SK-N-SH (cell line): ENCODE measurements at places on chromosomes 5 and 9.

DNA sequence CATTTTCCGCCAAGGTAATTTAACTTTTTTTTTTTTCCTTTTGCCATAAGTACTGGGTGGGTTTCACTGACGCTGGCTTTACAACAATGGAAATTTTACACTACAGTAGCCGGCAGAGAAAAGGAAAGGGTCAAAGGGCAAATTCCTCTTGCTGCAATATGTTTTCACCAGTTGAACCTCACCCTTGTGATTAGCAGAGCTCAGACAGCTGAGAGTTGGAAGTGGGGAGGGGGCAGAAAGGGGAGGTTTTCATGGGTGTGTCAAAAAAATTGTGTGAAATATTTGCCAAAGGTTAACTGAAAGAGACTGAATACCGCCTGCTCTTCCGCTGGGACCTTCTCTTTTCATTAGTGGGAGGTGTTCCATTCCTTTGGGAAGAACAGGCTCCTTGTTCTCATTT is 296.9 kb downstream of the ADAMTS6 start:
- no peak for DNase-seq

DNA sequence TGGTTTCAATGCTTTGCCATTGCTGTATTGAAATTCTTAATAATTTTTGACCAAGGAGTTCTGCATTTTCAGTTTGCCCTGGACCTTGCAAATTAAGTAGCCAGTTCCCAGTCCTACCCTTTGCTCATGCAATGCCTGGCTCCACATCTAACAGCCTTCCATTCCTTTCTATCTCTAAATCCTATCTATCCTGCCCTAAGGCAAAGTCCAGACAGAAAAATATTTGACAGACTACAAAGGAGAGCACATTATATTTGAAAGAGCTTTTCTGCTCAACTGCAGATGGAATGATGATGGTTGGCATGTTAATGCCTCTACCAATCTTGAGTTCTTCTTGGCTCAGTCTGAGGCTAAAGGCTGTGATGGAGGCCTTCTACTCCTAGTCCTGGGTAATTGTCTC is 15.5 kb downstream of the SLC22A4 start:
- DNase-seq = peak; percentile 32

DNA sequence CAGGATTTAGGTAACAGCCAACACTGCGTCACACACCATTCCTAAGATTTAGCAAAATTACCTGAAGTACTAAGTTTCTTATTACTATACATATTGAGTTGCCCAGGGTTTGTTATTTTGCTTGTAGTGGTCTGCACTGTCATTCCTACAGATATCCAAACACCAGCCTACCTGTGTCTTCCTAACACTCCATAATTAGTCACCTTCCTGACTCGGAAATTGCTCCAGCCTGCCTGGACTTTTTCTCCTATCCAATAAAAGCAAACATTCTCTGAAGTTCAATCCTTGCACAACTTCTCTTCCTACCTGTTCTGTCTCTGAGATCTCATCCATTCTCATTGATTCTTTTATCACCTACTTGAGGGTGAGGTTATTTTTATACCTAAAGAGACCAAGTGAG is 243.9 kb downstream of the NR2F1-AS1 start:
- no peak for DNase-seq

DNA sequence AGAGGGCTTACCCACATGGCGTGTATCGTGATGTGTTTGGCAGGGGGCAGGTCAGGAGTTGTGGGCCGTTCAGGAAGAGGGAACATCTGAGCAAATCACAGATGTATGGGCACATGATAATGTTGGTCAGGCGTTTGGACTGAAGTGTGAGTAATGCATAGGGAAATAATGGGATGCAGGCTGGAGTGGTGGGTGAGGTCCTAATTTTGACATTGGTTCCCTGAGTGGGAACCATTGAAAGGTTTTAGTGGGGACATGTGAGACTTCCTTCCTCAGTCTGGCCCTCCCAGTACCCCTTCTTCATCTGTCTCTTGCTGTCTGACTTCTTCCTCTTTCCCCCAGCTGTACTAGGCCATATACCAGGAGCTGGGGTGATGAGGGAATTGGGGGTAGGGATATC is 7.6 kb downstream of the OTULIN start:
- DNase-seq = no peak

DNA sequence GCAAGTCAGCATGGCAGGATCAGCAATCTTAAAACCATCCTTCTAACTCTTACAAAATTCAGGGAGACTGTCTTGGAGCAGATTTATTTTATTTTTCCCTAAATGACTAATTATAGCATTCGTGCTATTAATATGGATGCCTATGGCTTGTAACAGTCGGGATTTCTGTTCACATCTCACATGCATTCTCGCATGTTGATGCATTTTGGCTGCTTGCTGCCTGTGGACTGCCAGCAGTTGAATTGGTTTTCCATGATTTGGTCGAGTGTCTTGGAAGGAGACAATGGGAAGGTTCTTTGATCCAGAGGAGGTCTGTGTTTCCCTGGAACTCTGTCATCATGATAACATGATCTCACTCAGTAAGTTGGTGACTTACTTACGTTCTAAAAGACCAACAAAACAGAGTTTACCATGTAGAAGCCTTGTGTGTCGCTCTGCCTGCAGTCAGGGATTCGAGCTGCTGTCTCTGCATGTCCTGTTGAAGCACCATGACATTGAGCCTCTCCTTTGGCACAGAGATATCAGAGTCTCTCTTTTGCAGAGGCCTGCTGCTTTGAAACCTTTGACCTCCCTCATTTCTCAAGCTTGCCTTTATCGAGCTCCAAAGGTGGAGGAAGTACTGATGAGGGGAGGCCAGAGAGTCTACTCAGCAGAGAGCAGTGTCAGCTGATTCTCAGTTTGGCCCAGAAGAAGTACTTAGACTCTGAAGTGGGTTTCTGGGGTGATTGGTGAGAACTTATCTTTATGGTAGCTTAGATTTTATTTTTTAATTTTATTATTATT is 82.4 kb downstream of the ARHGAP26 start:
- DNase-seq = no peak

- DNase-seq = no peak
Measured at GRCh38 chr5:86101966-86102365, 515.8 kb upstream of the COX7C start.
